ENCODE measurements at places on chromosomes 5 and 9.

GRCh38 chr5:142235050-142235797 lies 89.6 kb downstream of the SPRY4 start:
- DNase-seq: peak; percentile 22

DNA sequence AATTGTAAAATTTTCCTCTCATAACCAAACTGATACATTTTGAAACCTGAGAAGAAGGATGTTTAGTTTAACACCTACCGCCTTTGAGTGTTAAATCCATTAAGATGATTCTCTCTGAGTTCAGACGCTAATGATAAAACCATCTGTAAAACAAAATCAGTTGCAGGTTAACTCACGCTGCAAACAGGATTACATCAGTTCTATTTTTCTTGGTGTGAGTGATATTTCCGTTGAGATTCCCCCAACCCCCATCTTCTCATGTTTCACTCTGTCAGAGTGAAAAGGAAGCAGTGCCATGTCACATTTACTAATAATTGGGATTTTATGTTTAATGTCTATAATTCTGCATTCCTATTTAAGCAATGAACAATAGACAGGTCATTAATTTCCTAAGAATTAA lies 146.5 kb downstream of the FANCC start:
- DNase-seq: no peak

DNA sequence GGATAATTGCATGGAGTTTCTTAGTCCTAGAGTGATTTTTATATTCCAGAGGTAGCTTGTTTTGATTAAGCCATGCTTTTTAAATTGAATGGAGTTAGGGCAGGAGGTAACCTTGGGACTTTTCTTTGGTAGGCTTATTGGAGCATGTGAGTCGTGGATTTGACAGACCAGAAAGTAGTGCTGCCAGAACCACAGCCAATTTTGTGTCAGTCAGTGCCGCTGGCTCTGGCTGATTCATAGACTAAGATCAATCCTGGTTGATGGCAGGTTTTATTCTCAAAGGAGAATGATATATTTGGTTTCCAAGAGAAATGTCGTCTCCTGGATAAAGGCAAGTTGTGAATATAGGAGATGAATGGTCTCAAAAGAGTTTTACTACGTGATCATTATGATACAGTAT lies 20.3 kb downstream of the RAI14 start:
- no peak for DNase-seq

- DNase-seq: no peak
Measured at GRCh38 chr5:122723606-122724352, 51.1 kb upstream of the SNX2 start.

DNA sequence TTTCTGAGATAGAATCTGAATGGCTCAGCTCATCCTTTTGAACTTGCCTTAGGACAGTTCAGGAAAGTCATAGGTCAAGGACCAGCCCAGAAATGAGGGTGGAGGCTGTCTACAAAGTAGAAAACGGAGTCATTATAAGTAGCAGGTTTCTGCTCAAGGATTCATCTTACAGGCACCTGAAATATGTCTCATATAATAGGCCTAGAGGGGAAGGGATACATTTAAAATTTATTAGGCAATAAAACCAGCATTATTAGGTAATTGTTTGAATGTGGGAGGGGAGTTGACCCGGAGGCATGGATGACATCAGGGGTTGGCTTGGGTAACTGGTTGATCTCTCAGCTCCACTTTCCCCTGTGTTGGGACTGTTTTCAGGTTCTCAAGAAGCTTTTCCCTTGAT lies 11.9 kb upstream of the GALNT10 start:
- DNase-seq: no peak

DNA sequence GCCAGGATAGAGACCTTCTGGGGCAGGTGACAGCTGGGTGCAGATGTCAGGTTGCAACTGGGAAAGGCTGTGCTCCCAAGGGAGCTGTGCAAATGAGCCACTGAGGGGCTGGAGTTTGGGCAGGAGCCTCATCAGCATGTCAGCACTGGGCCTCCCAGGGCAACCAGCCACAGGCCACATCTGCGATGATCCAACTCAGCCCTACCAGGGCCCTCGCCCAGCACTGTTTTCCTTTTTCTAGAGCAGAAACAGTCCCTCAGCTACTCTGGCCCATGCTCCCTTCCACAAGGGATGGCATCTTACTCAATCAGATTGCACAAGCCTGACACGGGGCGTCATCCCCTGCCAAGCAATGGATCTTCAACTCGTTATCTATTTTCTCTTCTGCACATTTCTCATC lies 24.8 kb downstream of the NIPAL4 start:
- DNase-seq: no peak

- DNase-seq: no peak
Measured at GRCh38 chr5:66281294-66281693, 137.2 kb downstream of the SREK1 start.

DNA sequence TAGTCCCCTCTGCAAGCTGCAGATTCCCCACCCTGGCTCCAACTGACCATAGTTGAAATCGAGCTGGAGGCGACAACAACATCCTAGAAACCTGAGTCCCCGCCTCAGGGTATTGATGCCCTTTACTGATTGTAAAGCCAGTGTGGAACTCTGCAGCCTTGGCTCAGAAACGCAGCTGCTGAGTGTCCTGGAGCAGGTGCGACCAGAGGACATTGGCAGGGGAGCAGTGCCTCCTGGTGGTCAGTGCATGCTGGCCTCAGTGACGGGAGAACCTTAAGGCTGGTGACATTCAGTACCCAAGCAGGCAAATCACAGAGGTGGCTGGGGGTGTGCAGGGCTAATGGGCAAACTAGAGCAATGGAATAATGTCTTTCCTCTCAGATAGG lies 20.4 kb upstream of the ZNF354B start:
- peak; percentile 7 for DNase-seq

GRCh38 chr9:134650431-134651190 lies 9.0 kb downstream of the COL5A1 start:
- no peak for DNase-seq
